Bronchus fibroblast of lung (primary cell): ENCODE measurements at places on chromosomes 2 and 18. TPM values are rescaled to one million over a fixed set of nuclear protein-coding genes. Genes with fewer than 3 reads are reported as not detected.

GRB14 gene
- 0.17 TPM in 1 of 2 replicates, not detected in the other for total RNA-seq

FTCDNL1 gene
- 0.30 and 1.2 TPM in 2 replicates for total RNA-seq

IL36B gene
- not detected in 2 replicates for total RNA-seq

SERPINB4 gene
- not detected in 2 replicates for total RNA-seq

FNDC4 gene
- total RNA-seq: 9.8 and 15.1 TPM in 2 replicates

DUSP19 gene
- 1.2 and 1.5 TPM in 2 replicates for total RNA-seq

UPP2 gene
- not detected in 2 replicates for total RNA-seq

SOX11 gene
- 7.1 and 7.4 TPM in 2 replicates for total RNA-seq

CHRNG gene
- total RNA-seq: not detected in 2 replicates

LINC00305 gene
- total RNA-seq: not detected in 2 replicates

REV1 gene
- total RNA-seq: 7.9 and 10.8 TPM in 2 replicates

GNLY gene
- total RNA-seq: not detected in 2 replicates

NAT8 gene
- total RNA-seq: not detected in 2 replicates

PARD6G gene
- 2.5 and 3.0 TPM in 2 replicates for total RNA-seq

HOXD3 gene
- total RNA-seq: not detected in 2 replicates

DSG1 gene
- not detected in 2 replicates for total RNA-seq

MYO3B gene
- total RNA-seq: under 0.01 TPM in 1 of 2 replicates, not detected in the other

REEP1 gene
- total RNA-seq: 0.67 TPM in 1 of 2 replicates, not detected in the other

CYP27C1 gene
- not detected in 2 replicates for total RNA-seq

MAP3K19 gene
- not detected in 2 replicates for total RNA-seq

TCF4 gene
- total RNA-seq: 27.6 and 28.4 TPM in 2 replicates

DOK6 gene
- 0.15 and 0.17 TPM in 2 replicates for total RNA-seq

LRRTM4 gene
- total RNA-seq: not detected in 2 replicates

GPR75 gene
- 0.67 and 0.89 TPM in 2 replicates for total RNA-seq

TUBA3E gene
- total RNA-seq: not detected in 2 replicates

CYP26B1 gene
- total RNA-seq: not detected in 2 replicates

PCARE gene
- not detected in 2 replicates for total RNA-seq

SNED1 gene
- 8.6 and 9.1 TPM in 2 replicates for total RNA-seq

CFAP65 gene
- total RNA-seq: not detected in 2 replicates

OTOS gene
- total RNA-seq: not detected in 2 replicates

SIX3 gene
- not detected in 2 replicates for total RNA-seq

COL4A4 gene
- total RNA-seq: under 0.01 and 0.15 TPM in 2 replicates

KYNU gene
- total RNA-seq: 1.0 and 1.3 TPM in 2 replicates

ATP6V1C2 gene
- total RNA-seq: not detected in 2 replicates

GCC2 gene
- 4.0 and 5.4 TPM in 2 replicates for total RNA-seq

SALL3 gene
- under 0.01 TPM in 1 of 2 replicates, not detected in the other for total RNA-seq

SEPTIN10 gene
- total RNA-seq: 51.0 and 58.0 TPM in 2 replicates

OR6B3 gene
- not detected in 2 replicates for total RNA-seq

FAM228B gene
- 1.9 and 4.2 TPM in 2 replicates for total RNA-seq

PAIP2B gene
- 0.45 and 0.67 TPM in 2 replicates for total RNA-seq

SF3B1 gene
- 161 and 163 TPM in 2 replicates for total RNA-seq

APOB gene
- 0.15 TPM in 1 of 2 replicates, not detected in the other for total RNA-seq

KLF7 gene
- 14.0 TPM in 2 replicates for total RNA-seq

COPS7B gene
- total RNA-seq: 23.9 and 28.4 TPM in 2 replicates

UBXN2A gene
- 7.7 and 8.2 TPM in 2 replicates for total RNA-seq

ABCB11 gene
- not detected in 2 replicates for total RNA-seq

RAB27B gene
- total RNA-seq: 1.3 and 3.6 TPM in 2 replicates

REG3A gene
- not detected in 2 replicates for total RNA-seq

FKBP1B gene
- 16.8 and 26.1 TPM in 2 replicates for total RNA-seq

TDRD15 gene
- total RNA-seq: not detected in 2 replicates
